Suppressor macrophage (primary cell): ENCODE measurements at places on chromosomes 6 and 20.

DNA sequence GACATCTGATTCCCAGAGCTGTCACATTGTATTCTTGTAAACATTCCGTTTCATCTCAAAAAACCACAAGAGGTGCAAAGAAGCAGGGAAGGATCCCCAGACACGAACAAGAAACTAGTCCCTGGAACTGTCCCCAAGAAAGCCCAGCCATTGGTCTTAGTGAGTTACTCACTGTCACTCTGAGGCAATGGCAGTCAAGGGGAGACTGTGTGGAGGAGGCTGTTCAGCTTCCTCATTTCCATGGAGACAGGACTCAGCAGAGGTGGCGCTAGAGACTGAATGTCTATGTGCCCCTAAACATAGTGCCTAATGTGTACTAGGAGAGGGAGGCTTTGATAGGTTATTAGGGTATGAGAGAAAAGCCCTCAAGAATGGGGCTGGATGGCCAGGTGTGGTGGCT lies 11.1 kb downstream of the ULBP1 start:
- peak; percentile 75 for DNase-seq

- no peak for DNase-seq
Observed at GRCh38 chr6:39214846-39215639, 14.2 kb downstream of the KCNK5 start.

GRCh38 chr6:64249115-64249514 lies 613.5 kb downstream of the PHF3 start:
- DNase-seq, result no peak

DNA sequence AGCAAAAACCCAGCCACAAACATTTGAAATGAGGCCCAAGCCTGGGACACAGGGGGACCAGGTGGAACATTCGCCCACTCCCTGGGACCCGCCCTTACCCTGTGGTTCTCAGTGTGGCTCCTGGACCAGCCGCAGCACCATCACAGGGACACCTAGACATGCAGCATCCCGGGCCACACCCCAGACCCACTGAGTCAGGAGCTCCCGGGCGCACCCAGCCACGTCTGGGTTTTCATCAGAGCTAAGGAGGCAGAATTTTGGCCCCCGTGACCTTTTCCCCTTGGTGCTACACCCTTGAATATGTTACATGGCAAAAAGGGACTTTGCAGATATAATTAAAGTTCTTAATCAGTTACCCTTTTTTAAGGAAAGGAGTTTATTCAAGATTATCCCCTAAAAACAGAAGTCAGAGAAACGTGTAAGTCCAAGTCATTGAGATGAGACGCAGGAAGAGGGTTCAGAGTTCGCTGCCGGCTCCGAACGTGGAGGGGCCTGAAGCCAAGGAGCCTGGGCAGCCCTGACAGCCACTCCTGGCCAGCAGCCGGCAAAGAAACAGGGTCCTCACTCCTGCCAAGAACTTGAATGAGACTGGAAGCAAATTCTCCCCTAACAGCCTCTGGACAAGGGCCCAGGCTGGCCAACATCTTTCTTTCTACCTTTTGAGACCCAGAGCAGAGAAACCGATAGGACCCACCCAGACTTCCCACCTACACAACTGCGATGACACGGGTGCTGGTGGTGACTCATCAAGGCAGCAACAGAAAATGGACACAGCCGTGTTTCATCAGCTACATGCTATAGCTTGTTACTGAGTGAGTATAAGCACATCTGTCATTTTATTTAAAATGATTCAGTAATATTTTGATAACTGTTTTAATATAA lies 25.3 kb downstream of the BFSP1 start:
- peak; percentile 53 for DNase-seq

GRCh38 chr6:56556751-56557540 lies 85.7 kb downstream of the DST start:
- DNase-seq, result no peak

GRCh38 chr6:156114541-156114940 lies 658.9 kb upstream of the NOX3 start:
- no peak for DNase-seq

GRCh38 chr6:11212664-11213063 lies 19.8 kb downstream of the NEDD9 start:
- peak; percentile 86 for DNase-seq

- no peak for DNase-seq
Observed at GRCh38 chr6:156630613-156631302, 146.4 kb upstream of the ARID1B start.

DNA sequence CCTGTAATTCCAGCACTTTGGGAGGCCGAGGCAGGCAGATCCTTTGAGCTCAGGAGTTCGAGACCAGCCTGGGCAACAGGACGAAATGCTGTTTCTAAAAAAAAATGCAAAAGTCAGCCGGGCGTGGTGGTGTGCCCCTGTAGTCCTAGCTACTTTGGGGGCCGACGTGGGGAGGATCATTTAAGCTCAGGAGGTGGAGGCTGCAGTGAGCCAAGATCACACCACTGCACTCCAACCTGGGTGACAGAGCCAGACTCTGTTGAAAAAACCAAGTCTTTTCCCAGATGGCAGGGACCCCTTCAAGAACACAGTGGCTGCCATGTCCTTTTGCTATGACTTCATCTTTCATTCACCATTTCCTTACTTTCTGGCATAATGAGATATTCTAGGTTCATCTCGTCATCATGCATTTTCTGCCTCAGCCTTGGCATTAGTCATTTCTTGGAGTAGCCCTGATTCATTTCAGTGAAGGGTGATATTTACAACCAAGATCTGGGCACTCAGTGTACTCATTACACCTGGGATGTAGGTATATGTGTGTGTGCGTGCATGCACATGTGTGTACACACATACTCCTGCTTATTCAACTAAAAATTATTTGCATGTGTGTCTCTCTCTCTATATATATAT lies 61.4 kb upstream of the TOX2 start:
- no peak for DNase-seq

DNA sequence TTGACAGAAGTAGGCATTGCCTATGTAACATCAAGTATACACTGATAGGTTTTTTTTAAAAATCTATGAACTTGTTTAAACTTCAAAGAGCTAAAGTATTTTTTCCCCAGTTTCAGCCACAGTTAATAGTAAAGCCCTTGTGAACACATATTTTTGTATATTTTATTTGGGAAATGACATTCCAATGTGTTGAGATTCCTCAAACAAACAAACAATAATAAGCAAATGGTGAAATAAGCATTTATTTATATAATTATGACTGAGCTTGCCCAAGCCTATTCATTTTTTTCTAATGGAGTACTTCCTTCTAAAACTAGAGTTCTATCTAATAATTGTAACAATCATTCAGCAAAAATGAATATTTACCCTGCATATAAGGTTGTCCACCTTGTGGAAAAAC lies 12.5 kb downstream of the SYCP2 start:
- no peak for DNase-seq

DNA sequence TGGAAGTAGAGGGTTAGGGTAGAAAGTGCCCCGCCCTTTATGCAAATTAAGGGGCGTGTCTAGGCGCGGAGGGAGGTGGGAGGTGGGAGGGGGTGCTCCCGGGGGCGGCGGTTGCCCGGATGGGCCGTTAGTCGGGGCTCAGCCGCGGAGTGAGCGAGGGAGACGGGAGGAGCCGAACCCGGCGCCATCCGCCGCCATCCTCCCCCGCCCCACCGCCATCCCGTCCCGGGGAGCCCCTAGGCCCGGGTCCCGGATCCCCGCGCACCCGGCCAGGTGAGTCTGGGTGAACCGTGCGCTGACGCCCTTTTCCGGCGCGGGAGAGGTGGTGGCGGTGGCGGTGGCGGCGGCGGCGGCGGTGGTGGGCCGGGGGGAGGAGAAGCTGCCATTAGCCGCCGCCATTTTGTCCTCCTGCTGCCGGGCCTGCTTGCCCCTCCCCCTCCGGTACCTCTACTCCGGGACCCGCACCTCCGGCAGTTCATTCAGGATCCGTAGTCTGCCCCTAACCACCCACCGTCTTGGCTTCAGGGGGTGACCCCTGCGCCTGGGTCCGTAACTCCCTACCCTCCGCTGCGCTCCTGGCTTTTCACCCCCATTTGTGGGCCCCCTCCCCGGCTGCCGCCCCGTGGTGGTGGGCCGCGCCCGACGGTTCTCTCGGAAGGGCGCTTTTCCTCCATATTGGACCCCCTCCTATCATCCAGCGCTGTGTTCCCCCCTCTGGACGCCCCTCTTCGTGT lies at the start of gene PRRC2A:
Gene PRRC2A (plus strand): TSS at position 130 of the 734 bp plus-strand sequence. CDS start 2,075 bp downstream, outside the sequence.
- DNase-seq, result no peak

DNA sequence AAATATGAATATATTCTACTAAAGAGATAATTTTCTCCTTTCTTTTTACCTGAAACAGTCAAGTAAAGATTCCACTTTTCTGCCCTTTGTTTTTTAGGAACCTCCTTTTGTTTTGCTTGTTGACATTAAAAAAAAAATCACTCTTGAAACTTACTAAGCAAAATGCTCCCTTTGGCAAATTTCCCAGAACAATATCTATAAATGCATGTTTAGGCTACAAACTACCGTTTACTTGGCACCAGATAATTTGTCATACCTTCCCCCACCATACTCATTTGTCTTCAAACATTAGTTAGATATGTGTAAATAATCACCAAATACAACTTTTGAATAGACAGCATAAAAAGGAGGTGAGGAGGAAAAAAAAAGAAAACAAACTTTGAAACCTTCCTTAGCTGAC lies 604.7 kb downstream of the RFPL4B start:
- DNase-seq, result no peak

DNA sequence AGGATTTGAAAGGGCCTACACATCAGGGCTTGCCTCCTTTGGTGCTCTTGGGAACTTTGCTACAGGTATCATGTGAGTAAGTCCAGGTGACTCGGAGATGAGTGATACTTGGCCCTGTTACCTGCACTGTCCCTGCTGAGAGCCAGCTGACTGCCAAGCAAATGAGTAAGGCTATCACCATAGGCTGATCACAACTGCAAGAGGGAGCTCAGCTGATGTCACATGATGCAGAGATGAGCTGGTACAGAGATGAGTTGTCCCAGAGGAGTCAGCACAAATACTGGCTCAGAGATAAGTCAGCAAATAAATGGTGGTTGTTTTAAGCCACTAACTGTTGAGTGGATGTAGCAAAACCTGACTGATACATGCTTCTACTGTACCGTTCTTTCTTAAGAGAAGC lies 41.4 kb downstream of the LAMP5 start:
- no peak for DNase-seq

DNA sequence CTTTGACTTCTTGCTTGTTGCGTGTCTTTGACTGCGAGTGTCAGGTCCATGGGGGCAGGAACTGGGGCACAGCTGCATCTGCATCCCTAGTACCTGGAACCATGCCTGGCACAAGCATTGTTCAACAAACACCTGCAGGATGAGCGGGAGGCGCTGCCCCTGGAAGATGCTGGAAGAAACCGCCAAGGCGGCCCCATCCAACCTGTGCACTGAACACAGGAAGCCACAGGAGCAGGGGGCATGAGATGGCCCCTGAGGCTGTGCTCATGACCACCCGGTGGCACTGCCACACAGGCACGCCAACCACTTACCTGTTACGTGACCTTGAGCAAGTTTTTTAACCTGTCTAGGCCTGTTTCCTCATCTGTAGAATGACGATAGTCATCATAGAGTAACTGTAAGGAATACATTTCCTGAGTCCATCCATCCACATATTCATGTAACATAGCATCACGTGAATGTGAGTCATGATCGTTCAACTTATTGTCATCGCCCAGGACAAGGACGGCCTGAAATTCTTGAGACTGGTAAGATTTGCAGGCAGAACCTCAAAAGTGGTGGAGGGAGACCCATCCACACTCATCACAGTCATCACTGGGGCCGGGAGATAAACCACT lies 374.2 kb downstream of the PREX1 start:
- no peak for DNase-seq

DNA sequence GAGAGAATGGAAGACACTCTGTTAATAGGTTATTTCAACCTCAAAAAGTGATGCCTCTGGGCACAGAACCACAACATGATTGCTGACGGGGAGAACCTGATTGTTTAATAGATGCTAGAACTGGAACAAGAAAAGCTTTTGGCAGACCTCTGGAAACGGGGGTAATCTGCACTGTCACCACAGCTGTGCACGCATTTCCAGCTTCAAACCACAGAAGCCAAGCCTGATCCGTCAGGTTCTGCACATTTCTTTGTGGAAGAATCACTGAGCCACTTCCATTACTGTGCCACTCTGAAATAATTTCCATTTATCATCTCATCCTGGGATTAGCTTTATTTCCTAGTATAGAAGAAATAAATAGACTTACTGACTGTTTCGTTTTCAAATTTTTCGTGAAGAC lies 309.3 kb downstream of the FARS2 start:
- DNase-seq, result no peak

DNA sequence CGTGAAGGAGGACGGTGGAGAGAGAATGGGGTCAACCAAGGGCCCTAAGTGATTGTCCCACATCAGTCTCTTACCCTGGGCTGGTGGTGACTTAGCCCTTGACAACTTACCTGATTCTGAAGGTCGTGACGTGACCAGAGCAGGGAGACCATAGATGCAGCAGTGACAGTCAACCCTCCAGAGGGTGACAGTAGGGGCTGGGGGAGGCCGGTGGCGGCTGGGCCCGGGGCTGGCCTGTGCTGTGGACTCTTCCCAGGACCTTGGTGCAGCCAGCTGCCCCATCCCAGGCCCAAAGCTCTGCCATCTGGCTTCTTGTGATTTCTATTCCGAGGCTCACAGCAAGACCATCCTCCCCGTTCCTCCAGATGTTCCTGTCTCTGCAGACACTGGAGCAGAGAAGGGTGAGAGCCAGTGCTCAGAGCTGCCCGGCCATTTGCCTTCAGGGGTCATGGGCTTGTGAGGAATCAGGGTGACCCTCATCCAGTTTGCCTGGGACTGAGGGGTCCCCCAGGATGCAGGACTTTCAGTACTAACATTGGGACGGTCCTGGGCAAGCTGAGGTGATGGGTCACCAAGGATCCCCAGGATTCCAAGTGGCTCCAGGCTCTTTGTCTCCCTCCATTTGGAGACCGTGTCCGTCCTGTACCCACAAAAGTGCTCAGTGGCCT lies 36.0 kb downstream of the SUMO4 start:
- no peak for DNase-seq

- DNase-seq, result no peak
Observed at GRCh38 chr6:118525913-118526780, 21.9 kb upstream of the PLN start.

DNA sequence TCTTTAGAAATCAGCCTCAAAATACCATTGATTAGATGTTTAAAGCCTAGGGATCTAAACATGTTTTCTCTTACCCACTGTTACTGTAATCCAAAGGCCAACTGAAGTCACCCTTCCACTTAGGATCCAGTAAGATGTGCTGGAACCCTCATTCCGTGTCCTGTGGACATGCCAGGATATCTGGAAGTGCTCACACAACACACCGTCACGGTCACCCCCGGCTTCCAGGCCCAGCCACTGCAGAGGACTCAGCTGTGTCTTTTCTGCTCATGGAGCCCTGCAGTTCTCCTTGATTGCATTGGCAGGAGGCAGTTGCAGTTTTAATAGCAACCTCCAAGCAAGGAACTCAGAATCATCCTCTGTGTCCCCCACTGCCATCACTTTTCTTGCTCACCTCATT lies 93.3 kb downstream of the CAP2 start:
- no peak for DNase-seq

DNA sequence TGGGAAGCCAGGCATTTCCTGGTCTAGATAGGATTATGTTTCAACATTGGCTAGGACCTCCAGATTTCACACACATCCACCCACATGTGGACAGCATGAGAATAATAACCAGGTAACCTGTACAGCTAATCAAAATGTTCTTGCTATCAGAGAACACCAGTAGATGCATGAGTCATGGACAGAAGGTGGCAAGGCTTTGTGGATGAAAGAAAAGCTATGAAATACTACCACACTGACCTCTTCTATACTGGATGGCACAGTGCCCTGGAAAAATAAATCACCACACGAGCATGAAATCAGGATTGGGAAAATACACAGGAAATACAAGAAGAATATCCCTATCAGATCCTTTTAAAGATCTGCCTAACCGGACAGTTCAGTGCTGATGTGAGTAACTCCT lies 113.0 kb downstream of the GMDS start:
- DNase-seq, result no peak

- no peak for DNase-seq
Observed at GRCh38 chr20:24418731-24419130, 50.7 kb upstream of the SYNDIG1 start.
